Neural crest cell (in vitro differentiated cells): ENCODE measurements at places on chromosomes 2 and 18. TPM values are rescaled to one million over a fixed set of nuclear protein-coding genes. Genes with fewer than 3 reads are reported as not detected.

The UGT1A6 gene
- total RNA-seq = not detected in 2 replicates

The GKN1 gene
- not detected in 2 replicates for total RNA-seq

GRCh38 chr2:56182420-56182819 is 1.4 kb upstream of the CCDC85A start:
- no peak for DNase-seq
- no peak overlapping the region for H3K27ac ChIP-seq
- H3K4me1 ChIP-seq = peaks cover 24% of the 10 kb centered on the region
- H3K4me3 ChIP-seq = peak overlapping the region; percentile 84

DNA sequence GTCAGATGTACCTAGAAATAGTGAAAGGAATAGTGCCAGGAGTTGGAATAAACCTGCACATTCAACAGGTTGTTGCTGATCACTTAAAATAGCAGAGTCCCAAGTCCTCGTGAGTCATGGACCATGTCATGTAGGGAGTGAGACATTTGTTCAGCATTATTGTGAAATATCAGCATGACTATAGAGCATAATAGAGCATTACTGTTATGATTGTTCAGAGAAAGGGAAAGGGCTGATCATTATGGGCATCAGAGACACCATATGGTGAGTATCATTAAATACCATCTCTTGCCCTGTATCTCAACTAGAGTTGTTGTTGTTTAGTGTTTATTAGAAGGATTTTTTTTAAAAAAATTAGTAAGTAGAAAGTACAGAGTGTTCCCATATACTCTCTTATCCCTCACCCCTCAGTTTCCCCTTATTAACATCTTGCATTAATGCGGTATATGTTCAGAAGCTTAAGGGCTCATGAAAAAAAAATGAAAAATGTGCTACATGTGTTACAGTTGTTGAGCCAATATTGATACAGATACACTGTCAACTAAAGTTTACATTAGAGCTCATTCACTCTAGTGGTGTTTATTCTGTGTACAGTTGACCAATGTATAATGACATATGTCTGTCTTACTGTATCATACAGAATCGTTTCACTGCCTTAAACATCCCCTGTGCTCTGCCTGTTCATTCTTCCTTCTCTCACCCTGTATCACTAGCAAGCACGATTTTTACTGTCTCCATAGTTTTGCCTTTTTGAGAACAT is 5.7 kb downstream of the ELAC1 start:
- H3K27me3 ChIP-seq = no peaks in the 10 kb centered on the region
- no peak overlapping the region for H3K4me3 ChIP-seq
- peaks cover 15% of the 10 kb centered on the region for H3K4me1 ChIP-seq
- peaks cover 41% of the 10 kb centered on the region for H3K36me3 ChIP-seq
